Astrocyte of the hippocampus (primary cell): ENCODE measurements at places on chromosomes 4 and X.
A peak's percentile ranks its signal among the peaks of the same experiment; 100 is the strongest.

GRCh38 chr4:177323416-177323815 is 13.7 kb downstream of the NEIL3 start:
- no peak for DNase-seq

DNA sequence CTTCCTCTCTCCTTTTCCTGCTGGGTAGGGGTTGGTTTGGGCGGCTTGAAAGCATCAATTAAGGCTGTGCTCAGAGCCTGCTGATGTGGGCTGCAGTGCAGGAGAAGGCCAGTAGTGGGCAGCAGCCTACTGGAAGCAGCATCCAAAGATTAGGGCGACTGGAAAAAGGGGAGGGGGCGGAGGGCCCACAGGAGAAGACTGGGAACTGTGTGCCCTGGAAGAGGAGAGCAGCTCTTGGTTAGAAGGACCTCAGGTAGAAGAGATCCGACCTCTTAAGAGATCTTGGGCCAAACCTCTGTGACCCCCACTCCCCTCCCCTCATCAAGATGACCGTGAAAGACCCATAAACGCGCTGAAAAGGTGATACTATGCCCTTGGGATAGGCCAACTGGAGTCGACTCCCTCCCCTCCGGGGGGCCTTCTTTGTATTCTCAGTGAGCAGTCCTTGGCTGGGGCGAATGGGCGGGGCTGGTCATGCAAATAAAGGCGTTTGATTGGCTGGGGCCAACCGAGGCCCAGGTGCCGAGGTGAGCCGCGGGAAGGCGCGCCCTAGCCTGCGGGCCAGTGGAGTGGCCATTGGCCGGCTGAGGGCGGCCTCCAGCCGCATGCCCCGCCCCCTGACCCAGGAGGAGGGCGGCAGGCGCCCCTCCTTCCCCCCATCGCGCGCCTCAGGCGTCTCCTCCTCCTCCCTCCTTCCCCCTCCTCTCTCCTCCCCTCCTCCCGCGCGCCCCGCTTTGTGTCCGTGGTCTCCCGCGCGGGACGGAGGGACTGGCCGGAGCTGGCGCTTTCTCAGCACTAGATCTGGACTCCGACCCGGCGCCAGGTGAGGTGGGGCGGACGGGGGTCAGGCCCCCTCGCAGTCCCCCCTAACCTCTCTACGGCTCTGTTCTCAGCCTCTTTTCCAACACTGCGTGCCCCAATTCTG is 10.1 kb downstream of the DLG3 start:
- DNase-seq, result peak; percentile 86

DNA sequence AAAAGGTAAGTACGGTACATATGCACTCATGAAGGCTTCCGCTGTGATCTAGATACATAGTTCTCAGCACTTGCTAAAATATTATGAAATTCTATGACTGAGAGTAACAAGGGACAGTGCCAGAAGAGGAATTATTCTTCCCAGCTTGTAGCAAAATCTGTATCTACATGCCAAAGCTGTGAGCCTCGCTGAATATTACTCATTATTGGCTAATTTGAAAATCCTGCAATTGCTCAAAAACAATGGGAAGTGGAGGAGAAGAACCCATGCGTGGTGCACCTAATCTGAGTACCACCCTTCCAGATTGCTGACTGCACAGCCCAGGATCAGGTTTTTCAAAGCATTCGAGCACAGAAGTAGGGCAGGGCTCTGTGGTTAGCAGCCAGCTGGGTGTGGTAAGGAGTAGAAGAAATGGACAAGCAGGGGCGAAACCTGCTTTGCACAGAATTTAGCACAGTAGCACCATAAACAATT is 17.4 kb upstream of the PDCL2 start:
- peak; percentile 27 for DNase-seq

DNA sequence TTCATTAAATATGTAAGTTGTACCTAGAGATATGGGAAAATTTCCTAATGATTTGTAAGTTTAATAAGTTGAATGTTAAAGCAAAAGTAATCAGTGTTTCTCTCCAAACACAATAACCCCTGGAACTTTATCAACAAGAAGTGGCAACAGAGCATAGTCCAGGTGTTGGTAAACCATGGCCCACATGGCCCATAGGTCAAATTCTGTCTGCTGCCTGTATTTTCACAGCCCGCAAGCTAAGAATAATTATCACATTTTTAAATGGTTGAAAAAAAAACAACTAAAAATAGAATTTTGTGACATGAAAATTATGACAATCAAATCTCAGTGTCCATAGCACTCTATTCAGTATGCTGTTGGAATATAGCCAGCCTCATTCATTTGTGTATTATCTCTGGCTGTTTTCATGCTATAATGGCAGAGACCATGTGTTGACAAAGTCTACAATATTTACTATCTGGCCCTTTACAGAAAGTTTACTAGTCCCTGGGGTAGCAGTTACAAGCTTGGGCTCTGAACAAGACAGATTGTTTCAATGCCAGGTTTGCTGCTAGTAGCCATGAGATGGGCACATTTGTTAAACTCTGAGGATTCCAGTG is 395.8 kb downstream of the GASK1B start:
- no peak for DNase-seq

- no peak for DNase-seq
Measured at GRCh38 chr4:6749340-6750171, 33.0 kb upstream of the KIAA0232 start.

DNA sequence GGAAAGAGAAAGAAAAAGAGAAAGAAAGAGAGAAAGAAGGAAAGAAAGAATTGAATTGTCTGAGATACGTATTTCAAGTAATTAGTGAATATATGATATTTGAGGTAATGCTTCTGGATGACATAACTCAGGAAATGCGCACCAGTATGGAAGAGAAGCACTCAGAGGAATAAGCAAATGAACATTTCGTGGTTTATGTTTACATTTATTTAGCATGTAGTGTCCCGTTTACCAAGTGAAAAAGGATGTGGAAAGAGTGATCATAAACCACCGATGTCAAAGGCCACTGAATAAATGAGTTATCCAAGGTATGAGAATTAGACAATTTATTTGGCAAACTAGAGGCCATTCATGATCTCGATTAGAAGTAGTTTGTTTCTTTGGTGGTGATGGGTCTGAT is 200.4 kb downstream of the ARAP2 start:
- no peak for DNase-seq

- DNase-seq, result peak; percentile 58
Measured at GRCh38 chrX:13864264-13864663, 47.4 kb upstream of the GPM6B start.

GRCh38 chr4:148747721-148748268 is 305.6 kb upstream of the NR3C2 start:
- DNase-seq, result no peak

- DNase-seq, result no peak
Measured at GRCh38 chrX:24920769-24921168, 95.0 kb downstream of the ARX start.

DNA sequence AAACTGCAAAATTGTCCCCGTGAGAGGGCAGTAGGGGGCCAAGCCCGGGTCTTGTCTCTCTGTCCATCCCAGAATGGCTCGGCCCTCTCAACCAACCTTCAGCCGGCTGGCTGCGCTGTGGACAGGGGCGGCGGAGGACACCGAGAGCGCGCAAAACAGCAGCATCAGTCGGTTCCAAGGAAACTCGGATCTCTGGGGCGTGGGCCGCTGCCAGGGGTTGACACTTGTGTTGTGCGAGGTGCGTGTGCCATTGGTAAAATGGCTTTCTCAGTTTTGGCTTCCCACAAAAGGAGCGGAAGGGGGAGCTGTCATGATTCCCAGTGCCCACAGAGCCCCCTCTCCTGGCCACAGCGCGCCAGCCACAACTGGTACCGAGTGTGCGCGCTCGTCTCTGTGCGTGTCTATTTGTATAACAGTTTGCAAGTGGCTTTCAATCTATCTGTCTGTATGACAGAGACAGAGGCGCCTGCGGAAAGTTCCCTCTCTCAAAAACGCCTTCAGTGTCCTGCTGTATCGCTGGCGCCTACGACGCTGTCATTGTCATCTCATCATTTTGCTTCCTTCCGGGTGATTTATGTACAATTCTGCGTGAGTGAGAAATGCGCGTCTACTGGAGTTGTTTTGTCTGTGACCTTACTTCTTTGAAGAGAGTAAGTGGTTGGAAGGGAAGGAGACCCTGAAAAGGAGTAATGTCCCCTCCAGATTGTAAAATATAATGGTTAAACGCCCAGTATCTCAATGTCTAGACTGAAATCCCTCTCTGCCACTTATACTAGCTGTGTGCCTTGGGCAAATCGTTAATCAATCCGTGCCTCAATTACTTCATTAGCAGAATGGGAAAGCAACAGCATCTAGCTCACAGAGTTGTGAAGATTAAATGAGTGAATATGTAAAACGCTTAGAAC is 1.8 kb downstream of the DKK2 start:
- DNase-seq, result peak; percentile 35

- DNase-seq, result no peak
Measured at GRCh38 chr4:15077969-15078368, 75.7 kb downstream of the CPEB2 start.

DNA sequence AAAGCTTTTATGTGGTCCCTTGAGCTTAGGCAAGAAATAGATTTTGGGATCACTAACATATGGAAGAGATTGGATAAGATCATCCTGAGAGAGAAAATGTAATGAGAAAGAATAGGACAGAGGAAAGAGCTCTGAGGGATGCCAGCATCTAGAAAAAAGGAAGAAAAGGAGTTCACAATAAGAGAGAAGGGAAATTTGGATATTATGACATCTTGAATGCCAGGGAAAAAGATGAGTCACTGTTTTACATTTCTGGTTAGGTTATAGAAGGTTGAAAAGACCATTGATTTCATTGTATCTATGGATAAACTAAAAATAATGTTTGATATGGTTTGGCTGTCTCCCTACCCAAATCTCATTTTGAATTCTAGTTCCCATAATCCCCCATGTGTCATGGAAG is 208.5 kb downstream of the MAD2L1 start:
- no peak for DNase-seq

DNA sequence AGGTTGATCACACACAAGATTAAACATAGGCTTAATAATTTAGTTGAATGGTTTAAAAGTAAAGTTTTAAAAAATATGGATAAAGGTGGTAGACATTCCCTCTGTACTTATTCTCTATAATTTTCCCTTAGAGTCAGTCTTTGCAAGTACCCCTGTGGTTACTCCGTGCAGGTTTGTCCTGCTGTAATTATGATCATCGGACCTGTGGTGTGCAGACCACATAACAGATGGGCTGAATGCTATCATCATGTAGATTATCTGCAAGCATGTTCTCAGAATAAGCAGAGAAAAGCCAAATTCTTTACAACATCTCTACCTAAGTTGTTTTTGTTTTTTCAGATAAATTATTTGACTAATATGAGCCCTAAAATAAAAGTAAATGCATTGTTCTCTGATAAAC is 146.8 kb downstream of the FSTL5 start:
- DNase-seq, result no peak

DNA sequence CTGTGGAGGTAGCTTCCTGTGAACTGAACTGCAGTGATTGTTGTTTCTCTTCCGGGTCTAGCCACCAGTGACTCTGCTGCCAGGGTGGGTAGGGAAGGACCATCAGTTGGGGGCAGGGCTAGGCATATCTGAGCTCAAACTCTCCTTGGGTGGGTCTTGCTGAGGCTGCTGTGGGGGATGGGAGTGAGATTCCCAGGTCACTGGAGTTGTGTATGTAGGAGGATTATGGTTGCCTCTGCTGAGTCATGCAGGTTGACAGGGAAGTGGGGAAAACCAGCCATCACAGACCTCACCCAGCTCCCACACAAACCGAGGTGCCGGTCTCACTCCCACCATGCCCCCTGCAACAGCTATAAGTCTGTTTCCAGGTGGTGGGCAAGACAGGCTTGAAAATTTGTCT is 1937.8 kb downstream of the PCDH7 start:
- no peak for DNase-seq

DNA sequence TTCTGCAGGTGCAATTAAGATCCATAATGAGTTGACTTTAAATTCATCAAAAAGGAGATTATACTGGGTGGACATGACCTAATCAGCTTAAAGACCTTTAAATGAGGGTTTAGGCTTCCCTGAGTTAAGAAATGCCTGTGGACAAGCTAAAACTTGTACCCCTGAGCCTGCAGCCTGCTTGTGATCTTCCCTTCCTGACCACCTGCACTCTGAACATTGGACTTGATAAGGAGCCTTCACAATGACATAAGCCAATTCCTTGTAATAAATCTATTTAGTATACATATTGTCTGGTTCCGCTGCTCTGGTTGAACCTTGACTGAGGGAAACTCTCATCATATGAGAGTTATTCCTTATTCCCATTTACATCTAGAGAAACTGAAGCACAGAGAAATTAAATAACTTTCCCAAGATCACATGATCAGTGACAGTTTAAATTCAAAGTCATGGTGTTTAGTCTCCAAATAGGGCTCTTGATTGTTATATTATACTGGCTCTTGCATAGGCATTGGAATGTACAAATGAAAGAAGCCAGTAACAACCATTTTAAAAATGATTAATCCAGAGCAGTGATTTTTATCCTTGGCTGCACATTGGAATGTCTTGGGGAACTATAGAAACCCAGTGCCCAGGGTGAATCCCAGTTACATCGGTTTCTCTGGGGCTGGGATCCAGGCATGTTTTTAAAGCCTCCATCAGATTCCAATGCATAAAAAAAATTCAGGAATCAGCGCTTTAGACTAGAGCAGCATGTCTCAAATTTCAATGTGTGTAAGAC is 136.1 kb downstream of the MSL3 start:
- peak; percentile 27 for DNase-seq

DNA sequence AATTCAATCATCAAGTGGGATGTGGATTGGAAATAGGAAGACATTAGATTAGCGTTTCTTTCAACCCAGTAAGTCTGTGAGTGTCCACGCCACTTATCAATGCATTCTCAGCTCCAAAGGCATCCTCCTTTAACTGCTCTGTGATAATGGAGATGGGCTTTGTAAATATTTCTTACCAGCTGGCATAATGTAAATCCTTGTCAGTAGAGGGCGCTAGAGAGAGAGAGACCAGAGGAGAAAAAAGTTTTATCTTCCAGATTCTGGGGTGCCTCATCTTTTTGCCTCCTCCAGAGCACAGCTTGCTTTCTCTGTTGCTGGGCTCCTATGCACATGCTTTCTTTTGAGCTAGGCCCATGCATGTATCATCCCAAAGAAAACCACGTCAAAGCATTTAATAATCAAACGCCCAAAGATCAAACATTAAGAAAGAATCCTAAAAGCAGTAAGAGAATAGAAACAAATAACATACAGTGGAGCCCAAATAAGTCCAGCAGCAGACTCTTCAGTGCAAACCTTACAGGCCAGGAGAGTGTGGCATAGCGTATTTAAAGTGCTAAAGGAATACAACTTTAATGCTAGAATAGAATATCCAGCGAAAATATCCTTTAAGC is 9.6 kb upstream of the MTMR1 start:
- peak; percentile 39 for DNase-seq

DNA sequence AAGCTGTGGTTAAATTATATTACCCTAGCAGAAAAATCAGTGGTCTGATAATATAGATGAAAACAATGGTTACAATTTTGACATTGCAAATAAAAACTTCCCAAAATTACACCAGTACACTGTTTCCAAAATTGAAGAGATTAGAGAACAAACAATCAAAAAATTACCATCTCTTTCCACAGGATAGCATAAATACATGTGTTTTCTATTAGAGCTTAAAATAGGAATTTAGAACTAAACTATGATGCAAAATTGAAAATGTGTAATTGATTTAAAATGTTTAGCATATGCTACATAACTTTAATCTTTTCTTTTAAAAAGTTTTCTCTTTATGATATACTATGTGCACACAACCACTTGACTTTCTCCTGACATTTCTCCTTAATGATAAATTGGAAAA is 6.7 kb downstream of the EDNRA start:
- DNase-seq, result no peak
